ENCODE measurements at places on chromosomes 4 and X.

- DNase-seq: no peak
Measured at GRCh38 chrX:78330540-78330939, 3.1 kb upstream of the CYSLTR1 start.

DNA sequence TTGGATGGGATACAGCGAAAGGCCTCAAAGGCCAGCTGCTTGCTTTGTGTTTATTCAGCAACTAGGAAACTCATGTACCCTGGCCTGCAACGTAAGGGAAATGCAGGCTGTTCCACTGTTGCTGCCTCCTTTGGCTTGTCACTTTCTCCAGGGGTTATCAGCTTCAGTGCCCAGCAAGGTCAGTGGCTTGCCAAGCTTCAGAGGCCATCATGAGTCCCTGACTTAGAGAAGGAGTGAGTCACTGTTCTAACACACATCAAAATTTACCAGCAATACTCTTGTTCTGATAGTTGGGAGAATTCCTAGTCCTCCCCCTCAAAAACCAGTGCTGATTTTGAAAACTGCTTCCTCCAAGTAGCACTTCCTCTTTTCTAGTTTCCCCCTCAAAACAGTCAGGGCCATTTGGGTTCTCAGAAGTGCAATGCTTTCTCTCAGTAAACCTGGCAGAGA is 250.8 kb downstream of the ARHGAP24 start:
- DNase-seq: no peak

- no peak for DNase-seq
Measured at GRCh38 chr4:26032142-26032541, 118.1 kb downstream of the SMIM20 start.

DNA sequence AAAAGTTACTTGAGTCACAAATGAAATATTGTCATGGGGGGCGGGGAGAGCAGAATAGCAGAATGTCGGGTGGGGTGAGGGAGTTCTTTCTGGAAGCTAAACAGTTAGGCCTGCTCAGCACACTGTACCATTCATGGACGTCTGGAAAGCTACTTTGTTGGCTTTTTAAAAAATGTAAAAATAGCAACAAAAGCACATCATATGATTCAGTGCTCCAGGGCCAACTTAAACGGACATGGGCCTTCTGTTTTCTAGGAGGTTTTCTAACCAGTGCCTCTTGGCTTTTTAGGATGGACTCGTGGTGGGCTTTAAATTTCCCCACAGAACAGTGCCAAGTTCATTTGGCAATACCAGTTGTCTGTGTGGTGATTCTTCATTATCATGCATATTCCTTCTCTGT is 57.4 kb upstream of the CLCN4 start:
- no peak for DNase-seq

DNA sequence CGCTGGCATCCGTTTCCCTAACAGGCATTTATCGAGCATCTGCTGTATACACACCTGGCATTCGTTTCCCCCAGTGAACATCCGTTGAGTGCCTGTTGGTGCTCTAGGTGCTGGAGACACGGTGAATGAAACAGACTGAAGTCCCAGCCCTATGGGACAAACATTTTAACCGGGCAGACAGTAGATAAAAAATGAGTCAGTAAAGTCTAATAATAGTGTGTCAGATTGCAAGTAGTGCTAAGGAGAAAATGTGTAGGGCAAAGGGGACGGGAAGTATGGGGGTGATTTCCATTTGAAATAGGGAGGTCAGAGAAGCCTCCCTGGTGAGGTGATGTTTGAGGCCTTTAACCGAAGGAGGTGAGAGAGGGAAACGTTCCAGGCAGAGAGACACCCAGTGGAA is 5.3 kb upstream of the EBP start:
- DNase-seq: no peak

GRCh38 chrX:73127700-73128241 is 48.5 kb upstream of the PABPC1L2A start:
- DNase-seq: no peak

DNA sequence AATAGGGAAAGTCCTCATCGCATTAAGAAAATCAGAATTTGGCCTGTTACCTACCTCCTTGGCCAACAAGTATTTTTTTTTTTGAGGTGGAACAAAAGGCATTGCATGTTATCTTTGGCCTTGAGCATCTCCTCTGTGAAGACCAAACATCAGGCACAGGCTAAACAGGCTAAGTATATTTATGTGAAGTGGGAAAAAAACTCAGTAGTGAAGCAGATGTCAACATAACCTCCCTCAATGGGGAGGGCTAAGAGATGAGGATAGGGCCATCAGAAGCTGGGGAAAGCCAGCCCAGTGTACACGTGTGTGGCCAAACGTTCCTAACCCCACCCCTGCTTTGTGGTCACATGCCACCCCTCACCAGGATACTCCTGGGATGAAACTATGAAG is 102.5 kb downstream of the FNIP2 start:
- DNase-seq: no peak

DNA sequence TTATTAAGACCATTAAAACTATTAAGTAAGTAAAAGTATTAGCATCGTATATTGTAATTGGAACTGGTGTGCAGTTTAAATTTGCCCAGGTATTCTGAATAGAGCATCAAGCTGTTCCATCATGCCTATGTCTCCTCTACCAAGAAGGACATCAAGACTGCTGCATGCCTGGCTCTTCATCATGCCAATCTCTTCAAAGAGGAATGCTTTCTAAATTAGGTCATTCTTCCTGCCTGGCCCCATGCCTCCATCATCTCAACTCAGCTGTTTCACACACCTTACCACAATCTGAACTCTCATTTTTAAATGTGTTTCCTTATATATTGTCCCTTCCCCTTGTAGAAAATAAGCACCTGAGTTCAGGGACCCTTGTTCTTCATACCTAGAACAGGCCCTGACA is 270.5 kb upstream of the PPARGC1A start:
- DNase-seq: no peak

DNA sequence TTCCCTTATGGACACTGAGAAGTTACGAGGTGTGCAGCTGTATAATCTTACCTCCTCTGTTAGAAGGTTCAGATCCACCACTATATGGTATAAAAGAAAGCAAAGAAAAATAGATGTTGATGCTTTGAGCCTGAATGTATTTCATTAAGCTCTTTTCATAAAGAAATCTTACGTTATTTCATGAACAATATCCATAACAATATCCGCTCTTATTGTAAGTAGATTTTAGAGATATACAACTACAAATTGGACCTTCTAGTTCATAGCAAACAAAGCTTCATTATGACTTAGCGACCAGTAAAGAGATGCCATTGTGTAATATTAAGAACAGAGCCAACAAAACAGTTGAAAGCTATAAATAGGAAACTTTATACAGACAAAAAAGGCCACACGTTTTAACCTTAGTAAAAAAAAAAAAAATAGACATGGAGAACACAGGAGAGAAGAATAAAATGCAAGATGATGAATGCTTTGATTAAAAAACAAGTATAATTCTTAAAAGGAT is 203.6 kb downstream of the PDGFC start:
- DNase-seq: no peak

GRCh38 chr4:98657531-98658286 is 702 bp downstream of the TSPAN5 start:
- DNase-seq: peak; percentile 14

All from activated T-helper 9 cell treated with anti-CD3 and anti-CD28 coated beads, Interleukin-2, amount 50 U/mL, for 16 hours (primary cell).